ENCODE measurements at places on chromosomes 3 and 15.

- DNase-seq, result no peak
Measured at GRCh38 chr3:116140100-116140689, 305.1 kb downstream of the LSAMP start.

DNA sequence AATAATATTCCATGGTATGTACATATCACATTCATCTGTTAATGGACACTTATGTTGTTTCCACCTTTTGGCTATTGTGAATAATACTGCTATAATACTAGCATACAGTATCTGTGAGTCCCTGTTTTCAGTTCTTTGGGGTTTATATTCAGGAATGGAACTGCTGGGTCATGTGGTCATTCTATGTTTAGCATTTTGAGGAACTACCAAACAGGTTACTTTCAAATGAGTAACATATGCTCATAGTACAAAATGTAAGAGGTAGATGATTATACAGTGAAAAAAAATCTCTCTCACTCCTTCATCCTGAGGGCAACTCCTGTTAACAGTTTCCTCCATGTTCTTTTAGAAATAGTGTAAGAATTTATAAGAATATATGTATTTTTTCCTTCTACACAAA, 162.2 kb downstream of the PLD1 start:
- no peak for DNase-seq

GRCh38 chr3:77427528-77427927, 387.6 kb downstream of the ROBO2 start:
- DNase-seq, result no peak

- DNase-seq, result no peak
Measured at GRCh38 chr3:87288446-87288845, 12.1 kb upstream of the POU1F1 start.

DNA sequence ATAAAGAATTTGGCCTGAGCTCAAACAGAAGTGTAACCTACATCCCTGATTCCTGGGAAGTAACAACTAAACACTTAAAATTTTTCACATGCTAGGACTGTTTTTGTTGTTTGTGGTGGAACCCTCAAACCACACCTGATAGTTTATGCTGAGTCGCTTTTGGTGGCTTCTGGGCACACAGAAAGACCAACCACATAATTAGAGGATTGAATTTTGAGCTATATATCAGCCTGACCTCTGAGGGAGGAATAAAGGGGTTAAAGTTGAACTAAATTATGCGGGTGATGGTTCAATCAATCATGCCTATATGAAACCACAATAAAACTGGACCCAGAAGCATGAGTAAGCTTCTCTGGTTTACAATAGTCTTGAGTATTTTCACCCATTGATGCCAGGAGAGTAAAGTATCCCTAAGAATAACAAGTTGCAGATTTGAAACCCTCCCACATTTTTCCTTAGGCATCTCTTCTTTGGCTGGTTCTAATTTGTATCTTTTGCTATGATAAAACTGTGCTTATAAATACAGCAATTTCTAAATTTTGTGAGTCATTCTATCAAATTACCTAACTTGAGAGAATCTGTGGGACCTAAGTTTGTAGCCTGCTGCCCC, 1304.5 kb upstream of the GBE1 start:
- DNase-seq, result no peak

DNA sequence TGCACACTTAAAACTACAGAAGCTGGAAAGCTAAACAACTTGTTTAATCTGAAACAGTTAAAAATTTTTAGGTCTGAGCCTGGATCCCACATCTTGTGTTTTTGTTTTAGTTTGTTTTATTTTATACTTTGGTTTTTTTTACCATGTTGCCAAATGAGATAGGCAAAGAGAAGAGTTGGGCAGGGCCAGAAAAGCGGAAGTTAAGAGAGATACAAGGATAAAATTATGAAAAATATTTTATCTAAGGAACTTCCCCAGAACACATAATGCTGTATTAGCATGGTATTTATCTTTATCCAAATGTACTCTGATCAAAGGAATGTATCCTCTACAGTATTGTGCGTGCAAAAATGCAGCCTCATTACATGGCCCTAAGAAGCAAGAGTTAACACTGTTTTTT, 50.7 kb downstream of the PROS1 start:
- DNase-seq, result no peak

DNA sequence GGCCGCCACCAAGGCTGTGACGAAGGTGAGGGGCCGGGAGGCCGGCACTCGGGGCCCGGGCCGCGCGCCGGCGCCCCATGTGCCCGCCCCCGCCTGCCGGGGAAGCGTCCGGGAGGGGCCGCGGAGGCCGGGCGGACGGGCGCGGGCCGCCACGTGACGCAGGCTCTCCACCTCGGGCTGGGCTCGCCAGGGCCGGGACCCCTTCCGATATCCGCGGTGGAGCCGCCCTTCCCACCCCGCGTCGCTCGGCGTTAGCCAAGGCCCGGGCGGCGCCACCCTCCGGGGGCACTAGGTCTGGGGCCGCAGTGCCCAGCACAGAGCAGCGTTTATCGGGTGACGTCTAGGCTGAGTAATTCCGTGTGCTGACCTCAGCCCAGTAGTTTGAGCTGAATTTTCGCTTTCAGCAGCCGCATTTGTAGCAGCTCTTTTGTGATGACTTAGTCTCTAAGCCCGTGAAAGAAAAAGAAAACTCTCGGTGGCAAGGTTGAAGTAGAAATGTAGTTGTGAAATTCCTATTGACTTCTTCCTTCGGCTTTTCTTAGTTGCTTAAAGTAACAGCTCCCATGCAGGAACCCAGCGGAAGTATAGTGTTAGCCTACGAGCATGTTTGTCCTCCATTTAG, 885 bp downstream of the CDV3 start:
- DNase-seq, result no peak

GRCh38 chr3:71064956-71065763, 518.4 kb downstream of the FOXP1 start:
- DNase-seq, result peak; percentile 58

- no peak for DNase-seq
Measured at GRCh38 chr3:128489927-128490649, 2.9 kb downstream of the GATA2 start.

GRCh38 chr3:59879031-59879581, 829.3 kb upstream of the CFAP20DC start:
- DNase-seq, result no peak

DNA sequence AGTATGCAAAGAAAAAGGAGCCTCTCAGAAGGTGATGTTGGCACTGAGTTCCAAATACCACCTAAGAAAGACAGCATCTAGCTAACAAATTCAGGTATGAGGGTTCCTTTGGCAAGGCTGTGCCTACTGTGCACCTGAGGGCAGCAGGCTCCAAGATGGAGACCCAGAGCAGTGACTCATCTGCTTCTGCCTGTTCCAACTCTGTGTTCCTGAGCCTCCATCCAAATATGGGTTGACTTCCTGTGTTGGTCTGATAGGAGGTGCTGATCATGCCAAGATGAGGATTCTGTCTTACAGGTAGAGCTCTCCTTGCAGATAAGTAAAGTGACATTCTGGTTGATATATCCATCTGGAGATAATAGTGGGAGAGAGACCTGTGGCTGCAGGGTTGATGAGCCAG, 26.0 kb downstream of the SV2B start:
- no peak for DNase-seq

- DNase-seq, result no peak
Measured at GRCh38 chr3:88617283-88617682, 467.5 kb downstream of the C3orf38 start.

GRCh38 chr15:92653836-92654539, 1.6 kb downstream of the FAM174B start:
- DNase-seq, result no peak

DNA sequence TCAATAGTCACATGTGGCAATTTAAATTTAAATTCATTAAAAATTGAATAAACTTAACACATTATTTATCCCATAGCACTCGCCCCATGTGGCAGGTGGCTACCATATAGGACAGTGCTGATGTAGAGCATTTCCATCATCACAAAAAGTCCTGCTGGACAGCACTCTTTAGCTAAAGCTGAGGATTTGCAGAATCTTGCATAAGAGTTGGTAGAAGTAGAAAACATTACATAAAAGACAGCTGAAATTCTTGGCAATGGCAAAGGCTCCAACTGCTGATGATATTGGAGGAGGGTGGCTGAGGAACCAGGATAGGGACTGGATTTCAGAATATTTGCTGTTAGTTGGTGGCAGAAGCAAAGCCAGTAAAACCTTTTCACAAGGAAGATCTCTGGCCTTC, 230.7 kb upstream of the SATB1 start:
- DNase-seq, result no peak

- DNase-seq, result no peak
Measured at GRCh38 chr15:52636459-52636858, 42.7 kb downstream of the ATOSA start.

DNA sequence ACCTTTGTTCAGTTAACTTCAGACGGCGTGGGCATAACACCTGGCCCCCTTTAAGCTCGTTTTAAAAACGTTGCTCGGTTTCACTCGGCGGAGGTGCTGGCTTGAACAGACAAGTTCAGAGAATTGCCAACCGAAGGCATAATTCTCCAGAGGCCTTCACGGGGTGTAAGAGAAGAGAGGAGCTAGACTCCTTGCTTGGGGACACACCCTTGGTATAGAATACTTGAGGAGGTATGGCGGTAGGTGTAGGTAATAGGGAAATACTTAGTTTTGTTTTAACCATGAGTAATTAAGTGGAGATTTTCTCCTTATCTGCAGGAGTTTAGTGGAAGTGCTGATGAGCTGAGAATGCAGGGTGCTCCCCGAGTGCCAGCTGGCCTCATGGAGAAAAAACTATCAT, 921 bp downstream of the FBXL2 start:
- DNase-seq, result no peak

DNA sequence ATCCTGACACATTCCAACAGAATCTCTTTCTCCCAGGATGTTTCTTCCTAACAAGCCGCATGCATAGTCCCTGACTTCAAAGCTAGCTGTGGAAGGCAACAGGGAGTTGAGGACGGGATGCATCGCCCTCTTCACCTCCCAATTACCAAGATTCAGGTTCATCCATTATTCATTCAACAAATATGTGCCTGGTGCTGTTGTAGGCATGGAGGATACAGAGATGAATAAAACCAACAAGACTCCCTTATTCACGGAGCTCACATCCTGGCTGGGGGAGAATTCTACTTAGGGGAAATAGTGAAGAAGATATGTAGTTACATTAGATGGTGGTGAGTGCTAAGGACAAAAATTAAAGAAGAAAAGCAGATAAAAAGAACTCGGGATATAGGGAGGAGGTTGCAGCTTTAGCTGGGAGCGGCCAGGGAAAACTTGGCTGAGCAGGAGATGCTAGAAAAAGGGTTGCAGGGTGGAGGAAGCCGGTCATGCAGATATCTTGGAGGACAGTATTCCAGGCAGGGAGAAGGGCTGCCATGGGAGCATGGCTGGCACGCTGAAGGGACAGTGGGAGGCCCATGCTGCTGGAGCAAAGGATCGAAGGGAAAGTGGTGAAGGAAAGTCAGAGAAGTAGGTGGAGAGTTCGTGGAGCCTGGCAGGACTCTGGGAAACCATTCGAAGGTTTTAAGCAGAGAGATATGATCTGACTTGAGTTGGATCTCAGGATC, 5.0 kb downstream of the ITGB5 start:
- no peak for DNase-seq

DNA sequence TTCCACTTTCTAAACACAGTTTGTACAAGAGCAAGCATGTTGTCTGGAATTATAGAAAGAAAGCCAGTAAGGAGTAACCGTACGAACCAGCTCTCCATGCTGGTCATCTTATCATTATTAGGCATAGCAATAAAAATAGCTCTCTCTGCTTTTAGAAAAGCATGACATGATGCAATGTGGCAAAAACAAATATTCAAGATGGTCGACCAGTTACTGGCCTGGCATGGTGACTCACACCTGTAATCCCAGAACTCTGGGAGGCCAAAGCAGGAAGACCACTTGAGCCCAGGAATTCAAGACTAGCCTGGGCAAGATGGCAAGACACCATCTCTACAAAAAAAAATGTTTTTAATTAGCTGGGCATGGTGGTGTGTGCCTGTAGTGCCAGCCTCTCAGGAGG, 2.6 kb upstream of the MAP4 start:
- no peak for DNase-seq

GRCh38 chr15:98815207-98815606, 166.9 kb downstream of the IGF1R start:
- DNase-seq, result no peak

- DNase-seq, result no peak
Measured at GRCh38 chr15:65421360-65422215, 1.2 kb downstream of the IGDCC4 start.

GRCh38 chr3:42151596-42152168, 60.5 kb downstream of the TRAK1 start:
- DNase-seq, result no peak

- DNase-seq, result no peak
Measured at GRCh38 chr3:127940116-127940515, 25.1 kb downstream of the KBTBD12 start.

GRCh38 chr3:141191097-141191749, 40.4 kb upstream of the PXYLP1 start:
- no peak for DNase-seq

- DNase-seq, result no peak
Measured at GRCh38 chr3:31934866-31935265, 46.2 kb downstream of the OSBPL10 start.

GRCh38 chr3:14741510-14741909, 66.6 kb downstream of the C3orf20 start:
- DNase-seq, result no peak

GRCh38 chr3:57577801-57578200, 19.3 kb downstream of the ARF4 start:
- no peak for DNase-seq

GRCh38 chr3:111906656-111907055, 47.6 kb downstream of the PHLDB2 start:
- no peak for DNase-seq

DNA sequence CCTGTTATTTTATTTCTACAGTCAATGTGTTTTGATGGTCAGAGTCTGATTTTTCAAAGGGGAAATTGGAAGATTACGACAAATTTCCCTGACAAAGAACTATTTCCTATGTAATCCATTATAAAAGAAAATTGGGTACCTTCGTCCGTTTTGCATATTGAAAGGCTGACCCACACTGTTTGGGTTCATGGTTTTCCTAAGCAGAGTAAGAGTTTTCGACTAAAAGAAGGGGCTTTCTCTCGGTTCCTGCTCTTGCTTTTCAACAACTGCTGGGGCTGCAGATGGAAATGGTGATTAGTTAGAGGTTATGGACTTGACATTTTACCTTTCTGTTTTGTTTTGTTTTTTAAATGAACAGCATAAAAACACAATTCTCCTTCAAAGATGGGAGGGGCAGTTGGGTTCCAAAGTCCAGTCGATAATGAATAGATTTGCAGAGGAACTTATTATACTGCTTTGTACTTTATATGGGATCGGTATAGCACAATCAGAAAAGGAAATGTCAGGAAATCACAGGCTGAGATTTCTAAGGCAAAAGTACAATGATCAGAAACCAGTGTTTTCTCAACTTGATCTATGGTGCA, 978 bp downstream of the KCNMB2 start:
- no peak for DNase-seq

DNA sequence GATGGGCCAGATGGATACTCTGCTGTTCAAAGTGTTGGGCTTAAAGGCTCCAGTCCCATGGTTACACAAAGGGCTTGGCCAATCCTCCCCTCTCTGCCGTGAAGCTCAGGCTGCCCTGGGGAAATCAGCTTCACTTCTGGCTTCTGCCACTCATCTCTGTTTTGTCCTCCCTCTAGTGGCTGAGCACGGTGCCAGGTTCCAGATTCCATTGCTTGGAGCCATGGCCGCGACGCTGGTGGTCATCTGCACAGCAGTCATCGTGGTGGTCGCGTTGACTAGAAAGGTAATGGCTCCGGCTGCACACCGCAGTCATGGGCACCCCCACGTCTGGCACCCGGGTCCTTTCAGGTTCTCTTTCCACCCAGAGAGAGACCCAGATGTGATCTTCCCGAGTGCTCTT, 5.6 kb downstream of the TIGIT start:
- no peak for DNase-seq

GRCh38 chr15:44492040-44492439, 44.9 kb upstream of the EIF3J start:
- DNase-seq, result no peak

GRCh38 chr15:44015545-44016305, 179.3 kb downstream of the FRMD5 start:
- DNase-seq, result no peak

Data from activated naive CD4-positive, alpha-beta T cell (primary cell).